ENCODE measurements at places on chromosomes 3 and 15.

DNA sequence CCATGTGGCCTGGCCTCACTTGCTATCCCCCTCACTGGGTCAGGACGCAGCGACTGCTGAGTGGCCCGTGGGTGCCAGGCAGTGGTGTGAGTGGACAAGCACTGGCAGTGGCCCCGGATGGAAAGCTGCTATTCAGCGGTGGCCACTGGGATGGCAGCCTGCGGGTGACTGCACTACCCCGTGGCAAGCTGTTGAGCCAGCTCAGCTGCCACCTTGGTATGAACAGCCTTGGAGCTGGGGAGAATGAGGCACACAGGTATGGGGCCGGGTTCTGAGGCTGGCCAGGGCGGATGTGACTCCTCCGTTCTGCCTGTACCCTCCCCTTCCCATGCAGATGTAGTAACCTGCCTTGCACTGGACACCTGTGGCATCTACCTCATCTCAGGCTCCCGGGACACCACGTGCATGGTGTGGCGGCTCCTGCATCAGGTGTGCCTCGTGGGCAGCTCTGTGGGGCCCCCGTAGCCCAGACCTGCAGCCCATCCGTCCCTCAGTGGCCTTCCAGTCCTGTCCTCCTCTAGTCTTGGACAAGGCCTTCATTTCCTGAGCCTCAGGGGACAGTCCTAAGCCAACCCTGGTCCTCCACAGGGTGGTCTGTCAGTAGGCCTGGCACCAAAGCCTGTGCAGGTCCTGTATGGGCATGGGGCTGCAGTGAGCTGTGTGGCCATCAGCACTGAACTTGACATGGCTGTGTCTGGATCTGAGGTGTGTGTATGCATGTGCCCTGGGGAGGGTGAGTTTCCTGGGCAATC lies 28.2 kb downstream of the NBEAL2 start:
- no peak for DNase-seq

GRCh38 chr15:39884351-39884750 lies 35.7 kb downstream of the GPR176 start:
- DNase-seq: no peak

DNA sequence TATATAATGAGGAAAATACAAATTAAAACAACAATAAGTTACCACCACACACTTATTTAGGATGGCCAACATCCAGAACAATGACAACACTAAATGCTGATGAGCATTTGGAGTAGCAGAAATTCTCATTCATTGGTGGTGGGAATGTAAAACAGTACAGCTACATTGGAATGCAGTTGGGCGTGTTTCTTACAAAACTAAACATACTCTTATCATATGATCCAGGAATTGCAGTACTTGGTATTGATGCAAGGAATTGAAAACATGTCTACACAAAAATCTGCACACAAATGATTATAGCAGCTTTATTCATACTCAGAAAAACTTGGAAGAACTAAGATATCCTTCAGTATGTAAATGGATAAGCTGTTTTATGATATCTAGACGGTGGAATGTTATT lies 594.2 kb downstream of the ZBBX start:
- no peak for DNase-seq

GRCh38 chr3:7015683-7016440 lies 154.9 kb downstream of the GRM7 start:
- DNase-seq: no peak
